ENCODE measurements at places on chromosomes 1 and 21. TPM values are rescaled to one million over a fixed set of nuclear protein-coding genes. Genes with fewer than 3 reads are reported as not detected.

DNA sequence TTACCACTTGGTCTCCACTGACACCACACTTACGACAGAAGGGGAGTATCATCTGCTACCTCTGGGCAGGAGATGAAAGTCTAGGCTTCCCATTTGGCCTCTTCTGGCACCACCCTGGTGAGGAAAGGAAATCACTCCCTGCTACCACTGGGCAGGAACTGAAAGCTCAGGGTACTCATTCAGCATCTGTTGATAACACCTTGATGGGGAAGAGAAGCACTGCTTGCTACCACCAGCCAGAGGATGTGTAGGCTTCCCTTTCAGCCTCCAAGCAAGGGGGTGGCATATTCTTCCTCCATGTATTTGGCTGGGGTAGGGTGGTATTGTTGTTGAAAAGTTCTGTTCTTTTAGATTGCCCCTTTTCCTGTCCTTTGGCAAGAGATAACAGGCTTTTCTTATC, 115.0 kb downstream of the ACBD6 start:
- DNase-seq = no peak

DNA sequence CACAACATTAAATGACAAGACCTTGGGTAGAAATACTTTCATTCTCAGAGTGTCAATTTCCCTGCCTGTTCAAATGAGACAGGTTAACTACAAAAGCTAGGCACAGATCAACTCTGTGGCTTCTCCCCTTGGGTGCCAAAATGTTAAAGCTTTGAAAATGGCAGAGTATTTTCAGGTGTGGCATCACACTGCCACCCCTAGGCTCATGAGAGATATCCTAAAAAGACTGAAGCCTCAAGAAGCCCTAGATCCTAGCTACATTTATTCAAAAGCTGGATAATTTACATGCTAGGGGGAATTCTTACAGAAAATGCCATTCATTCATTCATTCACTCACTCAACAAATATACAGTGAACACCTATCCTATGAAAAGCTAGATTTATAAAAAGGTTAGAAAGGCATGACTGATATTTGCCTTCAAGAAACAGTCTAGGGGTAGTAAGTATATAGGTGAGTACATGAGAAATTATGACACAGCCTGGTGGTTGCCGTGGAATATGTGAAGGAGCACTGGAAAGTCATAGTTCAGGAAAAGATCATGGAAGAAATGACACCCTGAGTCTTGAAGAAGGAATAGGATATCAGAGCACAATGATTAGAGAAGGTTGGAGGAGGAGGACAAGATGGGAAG, 15.9 kb upstream of the RAB4A start:
- peak; percentile 65 for DNase-seq

Gene PPIAL4G
- polyA plus RNA-seq = 0.07 TPM

- DNase-seq = no peak
Observed at GRCh38 chr1:48676822-48677221, 99.9 kb downstream of the BEND5 start.

Gene SPTA1
- polyA plus RNA-seq = not detected

DNA sequence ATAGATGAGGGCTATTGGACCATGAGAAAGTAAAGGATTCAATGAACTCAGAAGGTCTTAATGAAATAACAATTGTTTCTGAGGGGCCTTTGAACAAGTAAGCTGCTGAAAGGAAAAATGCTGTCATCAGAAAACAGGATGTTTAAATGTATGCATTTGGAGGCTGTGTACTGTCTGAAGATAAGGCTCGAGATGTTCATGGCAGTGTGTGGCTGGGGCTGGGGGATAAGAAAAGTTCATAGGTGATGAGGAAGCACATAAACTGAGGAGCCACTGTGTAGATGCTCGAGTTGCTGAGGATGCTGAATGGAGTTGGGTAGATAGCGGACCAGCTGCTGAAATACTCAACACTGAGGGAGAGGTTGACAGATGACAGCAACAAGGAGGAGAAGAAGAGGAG, 17.8 kb downstream of the THEM4 start:
- DNase-seq = no peak

DNA sequence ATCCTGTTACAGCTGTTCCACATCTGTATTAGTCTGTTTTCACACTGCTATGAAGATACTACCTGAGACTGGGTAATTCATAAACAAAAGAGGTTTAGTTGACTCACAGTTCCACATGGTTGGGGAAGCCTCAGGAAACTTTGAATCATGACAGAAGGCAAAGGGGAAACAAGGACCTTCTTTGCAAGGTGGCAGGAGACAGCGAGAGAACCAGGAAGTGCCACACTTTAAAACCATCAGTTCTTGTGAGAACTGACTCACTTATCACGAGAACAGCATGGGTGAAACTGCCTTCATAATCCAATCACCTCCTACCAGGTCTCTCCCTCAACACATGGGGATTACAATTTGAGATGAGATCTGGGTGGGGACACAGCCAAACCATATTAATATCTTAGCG, 110.3 kb upstream of the TRABD2B start:
- no peak for DNase-seq

- peak; percentile 81 for DNase-seq
Observed at GRCh38 chr1:41917835-41918449, 780 bp downstream of the HIVEP3 start.

GRCh38 chr1:226870401-226871279, at the start of gene PSEN2:
PSEN2 (plus strand) TSS chr1:226870616; CDS start chr1:226881908, 11,292 bp downstream.
- DNase-seq = peak; percentile 69

DNA sequence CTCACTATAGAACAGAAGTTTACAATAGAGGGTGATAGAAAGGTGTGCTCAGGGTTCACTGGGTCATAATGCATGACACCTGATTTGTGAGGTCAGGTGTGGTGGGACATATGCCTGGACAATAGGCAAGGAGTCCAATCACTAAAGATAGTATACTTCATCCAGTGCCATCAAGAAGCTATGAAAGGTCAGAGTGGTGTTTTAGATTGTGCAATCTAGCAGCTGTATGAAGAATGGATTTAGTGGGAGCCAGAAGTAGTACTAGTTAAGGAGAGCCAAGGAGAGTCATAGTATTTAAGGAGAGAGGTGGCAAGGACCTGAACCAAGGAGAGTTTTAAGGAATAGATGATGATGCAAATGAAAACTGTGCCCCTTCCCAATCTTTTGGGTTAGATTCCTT, 80.6 kb upstream of the C1orf105 start:
- DNase-seq = no peak

DNA sequence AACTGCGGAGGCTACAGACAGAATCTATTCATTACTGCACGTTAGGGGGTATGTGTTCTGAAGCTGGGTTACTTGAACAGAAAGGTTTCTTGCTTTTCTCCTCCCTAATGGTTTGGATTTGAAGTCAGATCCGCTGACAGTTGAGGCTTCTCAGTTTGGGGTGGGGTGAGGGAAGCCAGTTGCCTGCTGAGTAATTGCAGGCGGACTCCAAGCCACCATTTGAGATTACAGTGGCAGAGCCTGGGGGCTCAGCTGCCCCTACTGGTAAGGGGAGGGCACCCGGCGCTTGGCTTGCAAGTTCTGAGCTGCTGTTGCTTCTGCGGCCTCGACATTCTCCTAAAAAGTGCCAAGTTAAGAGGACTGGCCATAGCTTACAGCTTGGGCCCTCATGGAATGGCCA, 2.0 kb downstream of the GRHL3 start:
- no peak for DNase-seq

DNA sequence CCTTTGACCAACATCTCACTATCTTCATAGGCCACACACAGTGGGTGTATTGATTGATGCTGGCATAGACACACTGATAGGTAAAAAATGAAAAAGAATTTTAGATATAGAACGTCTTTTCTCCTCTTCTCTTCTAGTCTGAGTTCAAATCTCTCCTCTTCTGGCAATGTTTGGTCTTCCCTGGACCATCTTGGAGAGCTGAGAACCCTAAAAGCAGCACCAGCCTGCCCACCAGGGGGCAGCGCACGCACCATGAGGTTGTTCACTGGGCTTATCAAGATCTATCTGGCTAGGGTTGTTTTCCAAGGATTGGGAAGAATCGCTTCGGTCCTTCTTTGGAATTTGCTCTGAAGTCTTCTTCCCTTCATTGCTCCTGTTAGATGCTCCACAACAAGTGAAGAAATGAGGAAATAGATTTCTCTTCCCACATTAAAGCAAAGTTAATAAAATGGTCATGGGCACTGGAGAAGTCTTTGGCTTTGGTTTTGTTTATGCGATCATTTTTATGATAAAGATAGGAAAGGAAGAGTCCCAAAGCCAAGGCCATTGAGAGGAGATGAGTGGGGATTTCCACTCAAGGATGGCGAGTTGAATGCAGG, 104.0 kb upstream of the OLIG2 start:
- peak; percentile 73 for DNase-seq

Gene MAB21L3
- polyA plus RNA-seq = not detected

GRCh38 chr21:15928196-15928595, 198.4 kb downstream of the USP25 start:
- DNase-seq = no peak

- no peak for DNase-seq
Observed at GRCh38 chr1:53643881-53644390, 95.0 kb downstream of the GLIS1 start.

DNA sequence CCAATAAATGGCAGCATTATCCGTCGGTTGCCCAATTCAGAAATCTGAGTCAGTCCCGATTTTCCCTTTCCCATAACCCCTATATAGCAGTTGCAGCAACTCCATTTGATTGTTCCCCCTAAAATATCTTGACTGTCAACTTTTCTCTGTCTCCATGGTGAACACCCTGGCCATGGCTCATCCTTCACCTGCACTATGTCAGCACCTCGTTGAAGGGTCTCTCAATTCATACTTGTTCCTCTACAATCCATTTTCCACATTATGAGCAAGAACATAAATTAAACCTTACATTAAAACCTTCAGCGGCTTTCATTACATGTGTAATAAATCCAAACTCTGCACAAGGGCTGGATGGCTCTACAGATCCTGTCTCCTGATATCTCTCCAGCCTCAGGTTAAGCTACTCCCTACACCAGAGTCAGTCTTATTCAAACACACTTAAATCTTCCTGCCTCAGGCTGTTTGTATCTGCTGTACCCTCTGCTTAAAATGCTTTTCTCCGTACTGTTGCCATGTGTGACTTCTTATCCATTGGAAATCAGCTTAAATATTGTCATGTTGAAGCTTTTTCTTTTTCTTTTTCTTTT, 87.3 kb downstream of the BACH1 start:
- no peak for DNase-seq

Measured in GM23338 (cell line).